HS-27A (cell line): ENCODE measurements at places on chromosomes 6 and 20.

DNA sequence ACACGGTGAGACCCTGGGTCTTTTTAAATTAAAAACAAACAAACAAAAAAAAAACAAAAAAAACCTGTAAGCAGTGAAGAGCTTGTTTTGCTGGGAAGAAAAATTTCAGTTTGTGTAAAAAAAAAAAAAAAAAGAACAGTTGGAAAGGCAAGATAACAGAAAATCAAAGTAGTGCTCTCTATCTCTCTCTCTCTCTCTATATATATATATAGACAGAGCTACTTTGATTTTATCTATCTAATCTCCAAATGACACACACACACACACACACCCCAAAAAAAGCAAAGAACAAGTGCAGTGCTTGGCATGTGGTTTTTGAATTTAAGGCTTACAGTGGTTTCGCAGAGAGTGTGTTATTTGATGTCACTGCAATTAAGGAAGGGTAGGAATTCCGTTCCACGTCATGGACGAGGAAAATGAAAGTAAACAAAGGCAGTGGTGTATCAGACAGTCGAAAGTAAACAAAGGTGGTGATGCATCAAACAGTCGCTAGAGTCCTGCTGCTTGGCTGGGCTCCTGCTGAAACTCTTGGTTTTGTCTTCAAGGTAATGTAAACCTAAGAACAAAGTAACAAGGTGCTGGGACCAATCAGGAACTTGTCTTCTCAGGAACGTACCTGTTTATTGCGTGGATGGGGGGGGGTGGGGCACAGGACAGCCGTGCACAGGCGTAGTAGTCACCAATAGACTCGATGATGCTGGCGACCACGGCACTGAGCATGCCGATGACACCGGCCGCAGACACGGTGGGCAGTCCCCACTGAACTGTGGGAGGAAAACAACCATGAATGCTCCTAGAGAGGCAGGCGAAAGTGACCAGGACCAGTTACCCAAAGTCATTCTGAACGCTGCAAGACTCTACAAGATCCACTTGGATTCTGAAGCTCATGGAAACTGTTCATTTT is 131.8 kb downstream of the SLC23A2 start:
- DNase-seq, result no peak

GRCh38 chr20:57959018-57959417 is 249.2 kb upstream of the PMEPA1 start:
- DNase-seq, result no peak

DNA sequence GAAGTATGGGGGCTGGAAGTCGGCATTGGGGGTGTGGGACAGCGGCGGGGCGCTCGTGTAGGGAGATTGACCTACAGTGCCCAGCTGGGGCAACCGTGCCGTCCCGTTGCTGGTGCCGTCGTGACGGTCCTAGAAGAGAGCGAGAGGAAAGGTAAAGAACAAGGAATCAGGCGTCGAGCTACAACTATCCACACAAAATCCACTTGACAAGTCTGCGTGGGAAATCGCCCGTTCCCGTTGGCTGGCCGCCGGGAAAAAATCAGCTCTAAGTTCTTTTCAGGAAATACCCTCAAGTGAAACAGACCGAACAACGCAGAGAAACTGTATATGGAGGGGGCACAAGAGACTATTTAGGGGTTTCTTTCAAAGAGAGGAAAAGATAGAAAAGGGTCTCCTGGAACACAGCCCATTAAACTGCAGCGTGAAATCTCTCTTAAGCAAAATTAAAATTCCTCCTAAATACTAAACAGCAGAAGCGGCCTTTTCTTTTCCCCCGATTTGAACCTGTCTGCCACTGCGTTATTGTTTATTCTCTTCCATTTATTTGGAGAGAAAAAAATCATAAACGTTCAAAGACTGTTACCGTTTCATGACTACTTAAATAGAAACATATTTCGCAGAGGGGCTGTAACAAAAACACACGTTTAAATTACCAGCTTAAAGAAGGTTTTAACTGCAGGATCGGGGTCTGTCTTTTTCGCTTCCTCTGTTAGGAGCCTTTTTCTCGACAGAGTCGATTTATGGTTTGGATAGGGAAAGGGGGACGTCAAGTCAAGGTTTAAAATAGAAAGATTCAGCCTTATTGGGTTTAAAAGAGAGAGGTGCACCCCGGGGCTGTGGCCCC is 4.4 kb downstream of the TFAP2A start:
- no peak for DNase-seq

DNA sequence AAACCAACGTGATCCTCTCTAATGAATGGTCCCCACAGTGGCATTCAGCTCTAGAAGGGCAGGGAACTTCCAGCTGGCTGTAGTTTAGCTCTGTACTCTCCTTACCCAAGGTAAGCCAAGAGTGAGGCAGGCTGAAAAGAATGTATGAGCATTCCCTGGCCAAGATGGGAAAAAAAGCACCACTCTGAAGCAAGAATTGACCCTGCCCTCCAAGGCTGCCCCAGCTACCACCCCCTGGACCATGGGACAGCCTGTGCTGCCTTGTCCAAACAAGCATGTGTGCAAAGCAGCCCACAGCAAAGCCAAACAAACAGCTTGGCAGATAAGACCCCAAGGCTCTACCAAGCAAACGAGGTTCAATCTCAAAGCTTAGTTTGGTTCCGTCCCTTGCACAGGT is 73.9 kb downstream of the GFOD1 start:
- no peak for DNase-seq

DNA sequence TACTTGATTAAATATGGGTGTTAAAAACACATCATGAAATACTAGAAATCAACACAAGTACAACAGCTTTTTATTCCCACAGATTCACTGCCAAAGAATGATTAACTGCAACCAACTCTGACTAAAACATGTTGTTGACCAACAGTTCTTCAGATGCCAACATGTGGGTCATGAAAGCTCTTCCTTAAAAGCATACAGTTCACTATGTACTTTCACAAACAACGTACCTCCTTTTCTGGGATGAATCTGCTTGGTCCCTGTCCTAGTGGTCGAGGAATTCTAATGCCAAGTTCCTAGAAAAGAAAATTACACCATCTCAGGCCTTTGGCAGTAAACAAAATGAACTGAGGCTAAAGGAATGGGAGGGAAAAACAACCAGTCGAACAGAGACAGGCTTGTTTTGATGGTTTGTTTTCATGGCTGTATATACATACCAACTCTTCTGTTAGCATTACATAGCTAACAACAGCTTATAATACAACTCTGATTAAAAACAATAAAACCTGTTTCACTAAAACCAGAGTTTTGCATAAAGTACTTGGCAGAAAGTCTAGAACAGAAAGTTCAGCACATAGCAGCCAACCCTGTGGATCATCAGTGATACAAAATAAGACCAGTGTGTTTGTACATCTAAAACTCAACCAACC is 92.5 kb downstream of the SESN1 start:
- DNase-seq, result no peak

DNA sequence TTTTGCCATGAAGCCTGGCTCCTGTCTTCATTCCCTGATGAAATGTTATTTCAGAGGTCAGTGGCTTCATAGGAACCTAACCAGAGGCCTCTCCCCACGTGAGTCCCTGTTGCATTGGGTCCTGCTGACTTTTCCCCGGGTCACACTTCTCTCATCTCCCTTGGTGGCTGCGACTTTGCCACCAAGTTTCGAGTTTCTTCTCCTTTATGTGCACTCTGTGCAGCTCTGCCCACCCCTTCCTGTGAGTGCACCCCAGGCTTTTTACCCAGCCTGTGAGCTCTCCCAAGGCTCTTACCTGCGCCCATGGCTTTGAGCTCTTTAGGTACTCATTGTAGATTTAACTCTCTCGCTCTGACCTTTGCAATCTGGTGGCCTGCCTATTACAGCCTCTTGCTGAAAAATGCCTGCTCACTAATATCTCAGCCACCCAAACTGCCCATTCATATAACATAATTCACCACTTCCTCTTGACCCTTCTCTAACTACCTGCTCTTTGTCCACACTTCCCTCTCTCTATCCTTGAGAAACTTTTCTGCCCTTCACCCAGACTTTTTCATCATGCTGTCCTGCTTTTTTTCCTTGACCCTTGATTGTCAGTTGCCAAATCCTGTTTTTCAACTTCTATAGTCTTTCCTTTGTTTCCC is 105.9 kb downstream of the SASH1 start:
- no peak for DNase-seq

GRCh38 chr6:132814716-132815570 is 574 bp downstream of the RPS12 start:
- no peak for DNase-seq

- DNase-seq, result no peak
These were observed 248.7 kb upstream of the ECI2 start for GRCh38 chr6:4383910-4384638.

DNA sequence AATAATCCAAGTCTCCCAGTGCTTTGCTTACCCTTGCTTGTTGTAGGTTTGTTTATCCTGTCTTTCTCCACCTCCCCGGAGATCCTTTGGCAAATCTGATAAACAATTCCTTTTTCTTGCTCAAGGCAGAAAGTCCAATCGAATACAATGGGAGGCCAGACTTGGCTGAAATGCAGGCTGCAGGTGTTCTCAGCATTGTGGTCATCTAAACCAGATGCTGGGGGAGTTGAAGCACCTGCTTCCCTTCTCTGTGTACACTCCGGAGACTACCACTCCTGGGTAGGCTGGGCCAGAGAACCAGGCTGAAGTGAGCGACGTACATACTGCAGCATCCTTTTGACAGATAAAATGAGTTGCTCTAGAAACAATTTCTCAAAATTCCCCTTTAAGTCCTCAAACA is 82.6 kb upstream of the PREP start:
- DNase-seq, result no peak

DNA sequence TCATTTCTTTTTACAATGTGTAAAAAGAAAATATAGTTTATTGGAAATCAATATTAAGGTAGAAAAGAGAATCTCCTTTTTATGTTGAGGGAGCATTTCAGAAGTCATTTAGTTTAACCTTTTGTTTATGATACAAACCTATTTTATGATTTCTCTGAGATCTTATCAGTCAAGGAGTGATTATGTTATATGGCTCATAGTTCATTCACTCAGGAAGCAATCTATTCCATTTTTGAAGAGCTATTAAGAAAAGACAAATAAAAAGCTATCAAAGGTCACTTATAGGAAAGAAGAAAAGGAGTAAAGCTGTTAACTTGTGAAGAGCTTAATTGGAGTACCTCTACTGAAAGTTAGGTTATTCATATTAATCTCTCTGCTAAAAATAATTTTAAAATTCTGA is 526.6 kb upstream of the JAG1 start:
- no peak for DNase-seq

DNA sequence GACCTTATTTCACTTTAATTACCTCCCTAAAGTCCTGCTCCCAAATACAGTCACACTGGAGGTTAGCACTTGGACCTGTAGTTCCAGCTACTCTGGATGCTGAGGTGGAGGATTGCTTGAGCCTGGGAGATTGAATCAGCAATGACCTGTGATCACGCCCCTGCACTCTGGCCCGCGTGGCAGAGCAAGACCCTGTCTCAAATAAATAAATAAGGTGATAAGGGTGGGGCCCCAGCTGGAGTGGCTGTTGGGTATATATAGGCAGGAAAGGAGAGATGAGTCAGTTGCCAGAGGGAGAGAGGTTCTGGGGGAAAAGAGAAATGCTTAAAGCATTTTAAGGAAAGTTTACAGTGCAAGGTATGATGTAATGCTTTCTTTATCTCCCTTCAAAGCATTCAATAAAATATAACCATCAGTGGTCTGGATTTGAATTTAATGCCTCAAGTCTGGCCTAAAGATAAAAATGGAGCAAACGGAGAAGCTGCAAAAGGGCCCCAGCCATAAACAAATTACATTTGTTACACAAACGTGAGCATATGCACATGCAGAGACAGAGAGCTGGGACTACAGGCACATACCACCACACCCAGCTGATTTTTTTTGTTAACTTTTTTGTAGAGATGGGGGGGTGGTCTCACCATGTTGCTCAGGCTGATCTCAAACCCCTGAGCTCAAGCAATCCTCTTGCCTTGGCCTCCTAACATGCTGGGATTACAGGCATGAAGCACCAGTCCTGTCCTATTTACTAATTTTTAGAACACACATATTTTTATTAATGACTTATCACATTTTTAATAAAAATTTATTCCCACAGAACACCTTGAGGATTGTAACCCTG is 6.1 kb upstream of the PM20D2 start:
- DNase-seq, result no peak

GRCh38 chr6:135052939-135053338 is 1.7 kb downstream of the HBS1L start:
- DNase-seq, result no peak

GRCh38 chr6:166946125-166946524 is 10.2 kb downstream of the RNASET2 start:
- no peak for DNase-seq

DNA sequence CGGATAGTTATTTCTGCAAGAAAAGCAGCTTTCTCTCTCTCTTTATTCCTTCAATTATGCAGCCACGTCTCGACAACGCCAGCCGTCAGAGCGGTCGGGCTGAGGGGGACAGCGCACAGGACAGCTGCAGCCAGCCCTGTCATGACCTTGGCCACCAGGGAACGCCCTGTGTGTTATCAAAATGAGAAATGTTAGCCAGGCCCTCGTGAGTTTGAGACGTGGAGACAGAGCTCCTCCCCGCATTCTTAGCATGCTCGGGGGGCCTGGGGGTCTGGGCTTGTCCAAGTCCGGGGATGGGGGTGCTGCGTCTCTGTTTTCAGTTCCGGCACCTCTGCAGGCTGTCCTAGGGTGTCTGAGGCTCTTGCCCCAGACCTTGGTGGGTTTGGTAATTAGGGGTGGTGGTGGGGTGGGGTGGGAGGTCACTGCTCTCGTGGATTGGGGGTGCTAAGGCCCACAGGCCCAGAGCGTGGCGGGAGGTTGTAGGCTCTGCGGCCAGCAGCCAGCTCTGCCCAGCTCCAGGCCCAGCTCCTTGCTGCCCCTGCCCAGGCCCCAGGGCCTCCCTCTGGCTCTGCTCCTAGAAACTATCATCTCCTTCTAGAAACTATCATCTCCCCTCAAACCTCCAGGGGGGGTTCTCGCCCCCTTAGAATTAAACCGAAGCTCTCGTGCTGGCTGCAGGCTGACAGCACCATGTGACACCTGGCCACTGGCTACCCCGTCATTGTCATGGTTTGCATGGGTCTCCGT is 54.3 kb upstream of the GATA5 start:
- no peak for DNase-seq

- DNase-seq, result no peak
These were observed 12.1 kb upstream of the NFATC2 start for GRCh38 chr20:51554538-51555165.

DNA sequence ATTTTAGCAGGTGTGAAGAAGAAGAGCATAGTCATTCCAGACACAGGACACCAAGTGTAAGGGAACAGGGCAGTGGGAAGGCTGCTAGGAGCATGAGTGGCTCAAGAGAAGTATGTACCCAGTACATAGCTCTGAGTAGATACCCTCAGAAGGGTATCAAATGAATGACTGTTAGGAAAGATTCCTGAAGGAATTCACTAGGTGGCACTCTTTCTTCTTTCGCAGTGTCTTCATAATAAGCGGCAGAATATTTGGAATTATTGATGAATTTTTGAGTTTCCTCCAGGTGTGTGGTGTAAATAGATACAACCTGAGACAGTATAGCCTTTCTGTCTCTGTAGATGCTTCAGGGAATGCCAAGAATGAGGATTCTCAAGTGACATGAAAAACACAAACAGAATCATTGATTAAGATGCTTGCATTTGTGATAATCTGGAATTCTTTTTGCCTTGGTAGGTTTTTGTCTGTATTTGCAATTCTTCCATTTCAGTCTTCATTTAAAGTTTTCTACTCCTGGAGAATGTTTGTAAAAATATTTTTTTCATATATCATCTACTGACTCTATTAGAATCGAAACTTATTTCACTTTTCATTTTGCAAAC is 264.3 kb upstream of the RIMS1 start:
- DNase-seq, result no peak
